ACHN (cell line): ENCODE measurements at places on chromosomes 16 and 17.

DNA sequence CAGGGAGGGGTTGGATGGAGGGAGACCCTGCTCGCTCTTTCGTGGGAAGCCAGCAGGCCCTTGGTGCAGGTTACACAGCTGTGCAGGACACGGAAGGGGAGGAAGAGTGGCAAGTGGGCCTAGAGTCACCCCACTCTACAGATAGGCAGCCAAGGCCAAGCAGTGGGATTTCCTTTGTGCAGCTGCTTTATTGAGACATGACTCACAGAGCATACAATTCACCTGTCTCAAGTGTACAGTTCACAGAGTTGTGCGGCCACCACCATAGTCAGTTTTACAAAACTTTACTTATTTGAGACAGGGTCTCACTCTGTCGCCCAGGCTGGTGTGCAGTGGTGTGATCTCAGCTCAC, 91.2 kb upstream of the CIBAR2 start:
- DNase-seq, result no peak

DNA sequence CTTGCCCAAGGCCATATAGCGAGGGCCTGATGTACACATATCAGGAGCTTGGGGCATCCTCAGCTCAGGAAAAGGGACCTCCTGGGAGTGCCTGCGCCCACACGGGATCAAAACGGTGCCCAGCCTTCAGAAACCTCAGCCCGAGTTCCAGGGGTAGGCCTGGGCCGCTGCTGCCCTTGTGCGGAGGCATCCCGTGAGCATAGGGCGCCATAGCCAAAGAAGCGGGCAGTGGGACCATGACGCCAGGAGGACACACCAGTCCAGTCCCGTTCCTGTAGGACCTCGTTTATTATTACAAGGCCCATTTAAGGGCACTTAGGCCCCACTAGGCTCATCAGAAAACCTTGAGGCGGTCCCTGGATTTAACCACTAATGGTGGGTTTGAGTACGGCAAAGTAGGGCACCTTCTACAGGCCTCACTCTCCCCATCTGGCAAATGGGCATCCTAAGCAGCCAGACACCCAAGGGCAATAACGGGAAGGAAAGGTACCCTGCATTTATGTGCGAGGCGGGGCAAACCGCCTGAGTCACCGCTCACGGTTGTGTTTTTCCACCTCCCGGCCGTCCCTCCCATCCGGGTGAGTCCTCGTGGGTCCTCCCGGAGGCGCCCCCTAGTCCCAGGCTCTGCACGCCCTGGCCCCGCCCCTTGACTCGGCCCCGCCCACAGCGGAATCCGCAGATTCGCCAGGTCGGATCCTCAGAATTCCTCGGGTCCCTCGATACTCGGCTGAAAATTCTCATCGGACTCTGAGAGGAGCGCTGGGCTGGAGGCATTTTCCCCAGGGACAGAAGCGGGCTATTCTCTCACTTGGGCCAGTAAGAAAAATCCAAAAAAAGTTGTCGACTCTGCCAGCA, 726 bp upstream of the SETD1A start:
- peak; percentile 93 for DNase-seq

- no peak for DNase-seq
Observed at GRCh38 chr16:18836702-18837101, 35.4 kb upstream of the ARL6IP1 start.

DNA sequence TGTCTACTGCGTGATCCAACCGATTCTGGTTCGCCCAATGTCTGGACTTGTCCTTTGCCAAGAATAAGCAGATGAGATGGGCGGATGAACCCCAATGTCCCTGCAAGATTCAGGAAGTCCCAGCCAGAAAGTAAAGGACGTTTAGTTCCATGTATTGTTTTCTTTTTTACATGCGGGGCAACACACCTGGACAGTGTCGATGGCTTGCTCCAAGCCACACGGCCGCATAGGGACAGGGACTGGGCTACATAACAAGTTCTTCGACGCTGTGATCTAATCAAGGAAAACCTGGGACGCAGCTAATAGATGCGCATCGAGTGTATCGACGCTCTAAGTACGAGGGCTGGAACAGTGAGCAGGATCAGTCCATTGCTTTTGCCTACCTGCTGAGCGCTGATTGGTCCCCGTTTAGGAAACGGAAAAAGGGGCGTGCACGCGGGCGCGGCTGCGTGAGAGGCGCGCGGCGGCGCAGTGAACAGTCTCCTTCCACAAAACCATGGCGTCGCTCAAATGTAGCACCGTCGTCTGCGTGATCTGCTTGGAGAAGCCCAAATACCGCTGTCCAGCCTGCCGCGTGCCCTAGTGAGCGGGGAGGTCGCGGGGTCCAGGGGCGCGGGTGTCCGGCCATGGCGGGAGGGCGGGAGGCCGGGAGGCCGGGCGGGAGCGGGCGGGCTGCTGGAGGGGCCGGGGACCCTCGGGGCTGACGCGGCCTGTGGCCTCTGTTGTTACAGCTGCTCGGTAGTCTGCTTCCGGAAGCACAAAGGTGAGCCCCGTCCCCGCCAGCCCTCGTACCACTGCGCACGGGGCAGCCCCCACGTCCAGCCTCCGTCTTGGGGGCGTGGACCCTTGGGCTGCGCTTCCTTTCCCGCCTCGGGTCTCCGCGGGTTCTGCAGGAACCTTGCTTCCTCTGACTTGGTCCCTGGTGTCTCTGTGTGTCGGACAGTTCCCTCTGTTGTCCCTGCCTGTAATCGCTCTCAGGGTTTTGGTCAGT, at the start of gene ZNHIT3:
ZNHIT3 (plus strand) TSS at position 478 of the 991 bp plus-strand sequence; CDS start at position 497, 19 bp downstream.
- peak; percentile 94 for DNase-seq

DNA sequence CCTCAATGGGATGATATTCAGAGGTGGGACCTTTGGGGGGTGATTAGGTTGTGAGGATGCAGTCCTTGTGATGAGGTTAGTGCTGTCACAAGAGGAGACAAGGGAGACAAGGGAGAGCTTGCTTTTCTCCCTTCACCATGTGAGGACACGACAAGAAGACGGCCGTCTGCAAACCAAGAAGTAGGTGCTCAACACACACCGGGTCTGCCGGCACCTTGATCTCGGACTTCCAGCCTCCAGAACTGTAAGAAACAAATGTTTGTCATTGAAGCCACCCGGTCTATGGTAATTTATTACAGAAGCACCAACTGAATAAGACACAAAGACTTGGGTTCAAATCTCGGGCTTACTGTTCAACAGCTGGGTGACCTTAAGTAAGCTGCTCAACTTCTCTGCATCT, 64.9 kb downstream of the MPHOSPH6 start:
- DNase-seq, result no peak

- DNase-seq, result no peak
Observed at GRCh38 chr16:12260647-12261262, 284.2 kb downstream of the SNX29 start.

DNA sequence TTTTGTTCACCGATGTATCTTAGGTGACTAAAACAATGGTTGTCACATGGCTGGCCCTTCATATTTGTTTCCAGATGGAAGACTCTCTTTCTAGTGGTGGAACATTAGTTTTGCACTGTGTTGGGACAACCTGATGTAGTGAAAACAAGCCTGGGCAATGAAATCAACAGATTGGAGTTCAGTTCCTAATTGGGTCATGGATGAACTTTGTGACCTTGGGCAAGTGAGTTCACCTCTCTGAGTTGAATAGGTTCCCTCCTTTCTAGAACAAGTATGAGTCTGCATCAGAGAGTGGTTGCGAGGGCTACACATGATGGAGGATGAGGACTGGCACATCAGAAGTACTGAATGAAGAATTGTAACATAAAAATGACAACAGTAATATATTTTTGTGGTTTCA, 2.1 kb upstream of the NKD1 start:
- DNase-seq, result no peak

DNA sequence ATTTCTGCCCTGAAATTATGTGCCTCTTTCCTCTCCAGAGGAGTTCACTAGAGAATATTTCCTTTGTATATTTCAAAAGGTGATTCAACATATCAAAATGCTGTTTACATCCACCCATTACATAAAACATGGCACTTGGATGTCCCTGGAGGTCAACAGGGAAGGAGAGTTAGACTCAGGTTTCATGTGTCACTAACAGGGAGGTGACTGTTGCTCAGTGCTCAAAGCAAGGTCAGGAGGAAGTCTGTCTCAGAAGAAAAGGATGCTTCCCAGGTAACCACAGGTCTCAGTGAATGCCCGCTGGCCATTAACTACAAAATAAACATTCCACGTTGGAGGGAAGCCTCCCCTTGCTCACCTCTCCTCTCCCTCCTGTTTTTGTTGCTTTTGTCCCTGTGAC, 198.6 kb downstream of the AXIN2 start:
- DNase-seq, result no peak

- no peak for DNase-seq
Observed at GRCh38 chr16:28089992-28090365, 26.5 kb upstream of the GSG1L start.

DNA sequence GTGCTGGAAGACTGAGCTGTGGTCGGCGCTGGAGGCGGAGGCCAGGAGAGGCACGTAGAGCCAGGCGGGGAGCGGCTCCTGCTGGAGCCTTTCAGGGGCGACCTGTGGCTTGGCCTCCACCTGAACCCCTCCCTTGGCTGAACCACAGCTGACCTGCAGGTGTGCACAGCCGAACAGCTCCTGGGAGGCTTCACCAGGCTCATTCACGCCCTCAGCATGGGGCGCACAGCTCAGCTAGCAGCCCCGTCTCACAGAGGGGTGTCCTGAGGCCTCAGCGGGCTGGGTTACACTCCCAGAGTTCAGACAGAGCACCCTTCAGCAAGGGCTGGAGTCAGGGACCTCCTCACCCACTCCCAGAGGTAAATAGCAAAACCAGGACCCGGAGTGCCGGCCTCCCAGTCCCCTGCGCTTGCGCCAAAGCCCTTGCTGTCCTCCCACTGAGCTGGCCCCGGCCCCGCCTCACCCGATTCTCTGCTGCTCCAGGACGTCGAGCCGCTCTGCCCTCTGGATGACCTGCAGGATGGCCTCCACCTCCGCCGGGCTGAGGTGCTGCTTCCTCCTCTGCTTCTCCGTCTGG, 31.7 kb downstream of the RPH3AL start:
- DNase-seq, result no peak

- no peak for DNase-seq
Observed at GRCh38 chr17:652314-652713, 62.3 kb downstream of the VPS53 start.

- DNase-seq, result no peak
Observed at GRCh38 chr17:71413935-71414334, 706.9 kb upstream of the SOX9 start.

GRCh38 chr16:88319116-88319965, 63.4 kb upstream of the ZNF469 start:
- no peak for DNase-seq

DNA sequence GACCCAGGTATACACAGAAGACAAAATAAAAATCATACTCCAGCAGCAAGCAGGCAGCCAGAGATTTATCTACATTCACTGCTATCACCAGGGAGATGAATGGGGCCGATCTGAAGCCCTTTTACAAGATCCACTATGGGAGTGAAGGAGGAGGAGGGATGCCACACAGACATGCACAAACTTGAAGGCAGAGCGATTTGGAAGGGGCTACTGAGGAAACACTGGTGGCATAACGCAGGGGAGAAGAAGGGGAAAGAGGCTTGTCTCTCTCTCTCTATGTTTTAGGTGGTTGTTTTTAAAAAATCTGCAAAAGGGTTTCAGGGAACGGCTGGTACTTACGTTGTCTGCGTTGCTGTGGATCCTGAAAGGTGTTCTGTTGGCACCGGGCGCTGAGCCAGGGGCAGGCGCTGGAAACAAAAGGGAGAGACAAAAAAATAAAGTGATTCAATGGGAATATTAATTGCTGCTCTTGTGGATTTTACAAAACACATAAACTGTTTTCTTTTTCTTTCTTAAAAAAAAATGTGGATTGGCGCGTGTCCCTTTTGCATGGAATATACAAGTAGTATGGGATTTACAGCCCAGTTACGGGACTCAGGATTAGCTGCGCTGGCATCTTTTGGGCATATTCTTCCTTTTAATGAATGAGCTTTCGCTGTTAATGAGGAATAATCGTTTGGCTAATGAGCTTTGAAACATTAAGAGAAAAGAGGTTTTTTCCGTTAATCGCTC, 255.3 kb upstream of the PMFBP1 start:
- no peak for DNase-seq

- no peak for DNase-seq
Observed at GRCh38 chr17:379531-380465, 27.2 kb upstream of the RPH3AL start.

- no peak for DNase-seq
Observed at GRCh38 chr16:47627085-47627639, 166.0 kb downstream of the PHKB start.

DNA sequence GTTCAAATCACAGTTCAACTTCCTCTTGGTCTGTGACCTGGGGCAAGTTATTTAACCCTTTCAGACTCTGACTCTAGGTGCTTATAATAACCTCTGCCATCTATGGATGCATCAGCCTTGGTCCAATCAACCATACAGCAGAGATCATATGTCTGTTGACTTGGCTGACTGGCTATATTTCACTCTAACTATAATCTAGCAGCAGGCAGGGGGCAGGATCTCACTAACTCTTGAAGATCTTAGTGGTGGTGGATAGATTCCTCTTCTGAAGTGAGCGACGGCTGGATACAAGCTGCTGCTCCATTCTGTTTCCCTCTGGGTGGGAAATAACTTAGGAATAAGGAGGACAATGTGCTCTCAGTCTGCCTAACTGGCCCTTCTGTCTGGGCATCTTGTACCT, 146.6 kb downstream of the SKAP1 start:
- no peak for DNase-seq

- peak; percentile 33 for DNase-seq
Observed at GRCh38 chr17:34797720-34798119, 163.5 kb downstream of the CCT6B start.

- DNase-seq, result peak; percentile 16
Observed at GRCh38 chr16:74726716-74727115, 26.1 kb upstream of the MLKL start.

- no peak for DNase-seq
Observed at GRCh38 chr17:8520981-8521380, 85.3 kb downstream of the NDEL1 start.

GRCh38 chr17:74637926-74638325, 14.4 kb upstream of the CD300E start:
- no peak for DNase-seq

DNA sequence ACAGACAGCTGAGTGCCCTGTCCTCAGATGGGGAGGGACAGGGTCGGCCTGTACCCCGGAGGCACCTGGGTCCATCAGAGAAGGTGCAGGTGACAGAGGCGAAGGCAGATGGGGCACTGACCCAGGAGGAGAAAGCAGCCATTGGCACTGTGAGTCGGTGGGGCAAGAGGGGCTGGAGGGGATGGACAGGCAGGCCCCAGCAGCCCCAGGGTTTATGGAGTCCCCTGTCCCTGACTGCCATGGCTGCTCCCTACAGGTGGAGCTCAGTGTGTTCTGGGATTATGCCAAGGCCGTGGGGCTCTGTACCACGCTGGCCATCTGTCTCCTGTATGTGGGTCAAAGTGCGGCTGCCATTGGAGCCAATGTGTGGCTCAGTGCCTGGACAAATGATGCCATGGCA, 32.1 kb downstream of the ANKRD40 start:
- DNase-seq, result no peak

GRCh38 chr16:27945233-27945973, 118.1 kb downstream of the GSG1L start:
- no peak for DNase-seq

GRCh38 chr17:6279659-6280058, 155.3 kb downstream of the AIPL1 start:
- peak; percentile 53 for DNase-seq

GRCh38 chr16:47492428-47493377, 31.6 kb downstream of the PHKB start:
- DNase-seq, result no peak

GRCh38 chr17:69524854-69525253, 110.4 kb downstream of the MAP2K6 start:
- DNase-seq, result peak; percentile 12

GRCh38 chr16:89925596-89926079, 2.5 kb downstream of the TUBB3 start:
- no peak for DNase-seq

- no peak for DNase-seq
Observed at GRCh38 chr17:56389356-56389755, 204.1 kb upstream of the NOG start.

GRCh38 chr16:75052481-75053202, 53.8 kb downstream of the ZNRF1 start:
- DNase-seq, result no peak
